ENCODE measurements at places on chromosomes 1 and 21.

GRCh38 chr1:96409087-96409486 lies 312.5 kb upstream of the PTBP2 start:
- DNase-seq = no peak

- no peak for DNase-seq
Measured at GRCh38 chr1:1434824-1435105, 725 bp upstream of the VWA1 start.

- no peak for DNase-seq
Measured at GRCh38 chr1:168755800-168756418, 26.9 kb upstream of the DPT start.

DNA sequence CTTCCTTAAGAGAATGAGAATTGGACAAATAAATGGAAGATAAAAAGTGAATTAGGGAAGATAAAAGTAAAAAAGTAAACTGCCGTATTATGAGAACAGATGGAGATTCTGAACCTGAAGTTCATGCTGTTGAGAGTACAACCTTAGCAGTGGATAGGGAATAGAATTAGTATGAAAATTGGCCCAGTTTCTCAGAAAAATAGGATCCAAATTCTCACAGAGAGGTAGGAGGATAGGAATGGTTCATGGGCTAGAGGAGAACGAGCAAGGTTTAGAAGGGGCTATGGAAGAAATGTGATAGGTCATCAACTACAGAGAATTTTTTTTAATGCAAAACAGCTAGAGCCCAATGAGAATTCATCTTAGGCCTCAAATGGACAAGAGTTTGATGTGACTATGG lies 42.3 kb downstream of the COL24A1 start:
- DNase-seq = no peak

DNA sequence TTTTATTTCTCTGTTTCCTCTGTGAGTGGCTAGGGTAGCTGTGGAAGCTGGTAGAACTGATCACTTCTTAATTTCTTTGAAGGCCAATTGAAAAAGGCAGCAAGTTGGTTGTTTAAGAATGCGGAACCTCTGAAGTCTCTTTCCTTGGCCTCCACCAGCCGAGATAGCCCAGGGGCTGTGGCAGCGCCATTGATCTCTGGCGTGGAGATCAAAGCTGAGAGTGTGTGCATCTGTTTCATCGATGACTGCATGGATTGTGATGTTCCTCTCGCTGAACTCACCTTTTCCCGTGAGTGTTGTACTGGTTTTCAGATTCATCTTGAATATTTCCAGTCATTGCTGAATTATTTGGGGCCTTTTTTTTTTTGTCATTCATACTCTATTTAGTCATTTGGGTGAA lies 97.7 kb downstream of the VPS13D start:
- DNase-seq = no peak

DNA sequence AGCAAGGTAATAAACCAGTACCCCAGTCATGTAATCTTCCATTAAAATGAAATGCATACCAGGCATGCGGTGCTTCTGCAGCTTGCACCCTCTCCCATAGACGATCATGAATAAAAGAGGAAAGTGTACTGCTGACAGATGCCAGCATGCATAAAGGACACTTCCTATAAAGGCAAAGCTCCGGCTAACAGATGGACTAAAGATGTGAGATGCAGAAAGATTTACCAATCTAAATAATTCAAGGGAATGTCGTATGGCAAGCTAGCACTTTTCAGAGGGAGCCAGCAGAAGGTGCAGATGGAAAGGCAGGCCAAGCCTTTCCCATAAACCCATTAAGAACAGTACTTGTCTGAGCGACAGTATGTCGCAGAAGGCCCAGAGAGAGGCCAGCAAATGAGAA lies 542.0 kb downstream of the NUF2 start:
- DNase-seq = no peak

GRCh38 chr1:220483700-220484099 lies 44.2 kb upstream of the MARK1 start:
- DNase-seq = no peak

DNA sequence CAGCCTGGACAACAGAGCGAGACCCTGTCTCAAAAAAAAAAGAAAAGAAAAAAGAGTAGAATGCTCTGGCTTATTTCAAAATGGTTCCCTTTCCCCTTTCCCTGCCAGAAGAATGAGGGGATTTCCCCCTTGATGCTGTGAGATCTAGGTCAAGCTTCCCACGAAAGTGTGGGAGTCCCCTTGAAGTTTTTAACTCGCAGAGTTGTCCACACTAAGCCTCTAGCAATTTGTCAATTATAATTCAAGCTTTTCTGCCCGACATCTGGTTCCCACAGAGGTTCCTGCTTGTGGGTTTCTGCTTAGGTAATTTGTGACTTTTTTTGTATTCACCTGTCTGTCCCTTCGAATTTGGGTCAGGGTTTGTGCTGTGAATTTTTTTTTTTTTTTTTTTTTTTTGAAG lies 62.8 kb downstream of the ZFYVE9 start:
- no peak for DNase-seq

DNA sequence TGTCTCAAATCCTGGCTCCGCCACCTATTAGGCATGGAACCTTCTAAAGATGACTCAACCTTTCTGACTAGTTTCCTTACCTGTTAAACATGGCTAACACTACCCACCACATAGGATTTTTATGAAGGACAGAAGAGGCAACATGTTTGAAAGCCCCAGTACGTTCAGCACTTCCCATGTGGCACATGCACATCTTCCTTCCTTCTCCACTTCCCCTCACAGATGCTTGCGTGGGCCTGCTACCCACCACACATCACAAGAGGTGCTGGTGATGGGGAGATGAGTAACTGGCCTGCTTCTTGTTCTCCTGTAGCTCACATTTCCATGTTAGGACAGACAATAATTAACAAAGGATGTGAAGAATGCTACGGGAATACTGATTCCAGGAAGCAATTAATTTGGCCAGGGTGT lies 7.1 kb downstream of the ZBTB21 start:
- DNase-seq = no peak

- no peak for DNase-seq
Measured at GRCh38 chr1:112092656-112093371, 103.3 kb upstream of the KCND3 start.

GRCh38 chr1:206674745-206675175 lies 9.9 kb upstream of the MAPKAPK2 start:
- DNase-seq = no peak

DNA sequence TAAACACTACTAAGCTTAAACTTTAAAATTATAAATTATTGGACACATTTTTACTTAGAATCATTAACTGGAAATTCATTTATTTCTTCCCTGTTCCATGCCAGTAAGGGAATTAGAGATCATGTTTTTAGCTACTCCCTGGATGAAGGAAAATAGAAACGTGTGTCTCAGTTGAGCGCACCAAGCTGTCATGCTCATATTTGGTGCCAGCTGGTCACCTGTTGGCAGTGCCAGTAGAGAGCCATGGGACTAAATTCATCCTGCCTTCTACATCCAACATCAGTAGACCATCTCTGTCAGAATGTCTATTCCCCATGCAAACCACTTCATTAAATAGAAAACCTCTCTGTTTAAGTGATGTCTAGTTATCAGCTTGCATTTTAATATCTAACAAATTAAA lies 17.4 kb upstream of the SLC22A15 start:
- no peak for DNase-seq

GRCh38 chr1:233238884-233239431 lies 56.6 kb downstream of the PCNX2 start:
- no peak for DNase-seq

DNA sequence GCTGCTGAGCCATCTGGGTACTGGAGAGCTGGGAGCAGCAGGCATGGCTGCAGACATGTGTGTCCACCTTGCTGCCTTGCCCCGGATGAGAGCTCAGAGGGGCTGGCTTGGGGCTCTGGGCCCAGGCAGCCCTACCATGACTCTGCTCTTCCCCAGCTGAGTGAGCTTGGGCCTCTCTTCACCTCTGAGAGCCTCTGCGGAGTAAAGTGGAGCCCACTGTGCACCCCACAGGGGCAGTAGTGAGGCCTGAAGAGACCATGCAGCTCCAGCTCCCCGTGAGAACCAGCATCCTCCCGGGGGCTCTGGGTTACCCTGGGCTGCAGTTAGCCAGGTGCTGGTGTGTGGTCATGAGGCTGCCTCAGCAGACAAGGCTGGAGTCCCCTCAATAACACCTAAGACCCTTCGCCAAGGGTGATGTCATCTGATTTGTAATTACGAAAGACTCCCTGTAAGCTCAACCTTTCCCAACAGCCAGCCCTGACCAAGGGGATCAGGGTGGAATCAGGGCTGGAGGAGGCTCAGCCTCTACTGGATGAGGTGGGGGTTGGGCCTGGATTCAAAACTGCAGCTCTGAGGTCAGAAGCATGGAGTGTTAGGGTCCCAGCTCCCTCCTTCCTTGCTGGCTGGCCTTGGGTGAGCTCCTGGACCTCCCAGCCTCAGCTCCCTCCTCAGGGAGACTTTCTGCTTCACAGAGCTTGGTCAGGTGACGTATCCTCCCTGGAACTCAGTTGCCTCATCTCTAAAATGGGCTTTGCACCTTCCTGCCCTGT lies 308.0 kb downstream of the MATN1 start:
- no peak for DNase-seq

DNA sequence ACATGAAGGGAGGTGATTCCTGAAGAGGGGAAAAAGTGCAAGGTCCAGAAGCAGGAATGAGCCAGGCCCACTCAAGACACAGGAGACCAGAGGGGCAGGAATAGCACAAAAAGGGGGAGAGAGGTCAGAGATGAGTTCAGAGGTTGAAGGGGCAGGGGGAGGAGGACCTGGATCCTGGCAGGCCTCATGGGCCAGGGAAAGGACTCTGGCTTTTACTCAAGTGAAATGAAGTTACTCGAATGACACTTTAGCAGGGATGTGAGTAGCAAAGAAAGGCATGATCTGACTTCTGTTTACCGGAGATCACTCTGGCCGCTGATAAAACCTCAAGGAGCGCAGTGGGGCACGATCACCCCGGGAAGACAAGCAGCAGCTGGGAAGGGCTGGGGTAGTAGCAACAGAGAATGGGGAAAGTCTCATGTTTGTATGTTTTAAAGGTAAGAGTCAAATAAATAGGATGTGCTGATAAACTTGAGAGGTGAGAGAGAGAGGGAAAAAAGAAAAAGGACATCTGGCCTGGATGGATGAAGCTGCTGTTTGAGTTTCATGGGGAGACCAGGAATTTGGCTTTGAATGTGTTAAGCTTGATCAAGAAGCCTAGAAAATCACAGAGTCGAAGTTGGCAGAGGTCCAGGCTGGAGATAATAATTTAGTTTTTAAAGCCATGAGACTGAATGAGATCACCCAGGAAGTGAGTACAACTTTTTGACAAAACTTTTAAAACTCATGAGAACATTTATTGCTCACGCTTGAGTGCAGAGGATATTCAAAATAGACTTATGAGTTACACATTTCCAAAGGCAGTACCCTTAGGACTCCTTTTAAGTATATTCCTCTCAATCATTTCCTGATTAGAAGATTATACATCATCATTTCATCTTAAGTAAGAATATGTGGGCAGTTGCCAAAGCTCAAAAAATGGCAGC lies 156.0 kb downstream of the RERE start:
- DNase-seq = no peak

DNA sequence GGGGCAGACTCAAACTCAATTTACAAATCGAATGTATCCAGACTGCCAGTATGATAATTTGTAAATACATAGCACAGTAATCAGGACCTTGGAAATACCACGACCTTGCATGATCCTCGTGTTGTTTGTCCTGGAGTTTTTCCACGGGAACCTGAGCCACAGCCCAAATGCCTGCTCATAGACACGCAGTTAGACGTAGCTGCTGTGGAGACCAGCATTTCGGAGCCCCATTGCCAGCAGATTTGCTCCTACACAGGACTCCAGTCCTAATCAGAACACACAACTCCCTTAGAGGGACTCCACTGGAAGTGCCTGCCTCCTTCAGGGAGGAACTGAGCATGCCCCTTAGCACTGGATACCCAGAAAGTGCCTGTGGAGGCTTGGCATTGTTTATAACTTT lies 163.2 kb downstream of the GALNT2 start:
- no peak for DNase-seq

GRCh38 chr1:101918277-101918676 lies 78.4 kb downstream of the OLFM3 start:
- no peak for DNase-seq

DNA sequence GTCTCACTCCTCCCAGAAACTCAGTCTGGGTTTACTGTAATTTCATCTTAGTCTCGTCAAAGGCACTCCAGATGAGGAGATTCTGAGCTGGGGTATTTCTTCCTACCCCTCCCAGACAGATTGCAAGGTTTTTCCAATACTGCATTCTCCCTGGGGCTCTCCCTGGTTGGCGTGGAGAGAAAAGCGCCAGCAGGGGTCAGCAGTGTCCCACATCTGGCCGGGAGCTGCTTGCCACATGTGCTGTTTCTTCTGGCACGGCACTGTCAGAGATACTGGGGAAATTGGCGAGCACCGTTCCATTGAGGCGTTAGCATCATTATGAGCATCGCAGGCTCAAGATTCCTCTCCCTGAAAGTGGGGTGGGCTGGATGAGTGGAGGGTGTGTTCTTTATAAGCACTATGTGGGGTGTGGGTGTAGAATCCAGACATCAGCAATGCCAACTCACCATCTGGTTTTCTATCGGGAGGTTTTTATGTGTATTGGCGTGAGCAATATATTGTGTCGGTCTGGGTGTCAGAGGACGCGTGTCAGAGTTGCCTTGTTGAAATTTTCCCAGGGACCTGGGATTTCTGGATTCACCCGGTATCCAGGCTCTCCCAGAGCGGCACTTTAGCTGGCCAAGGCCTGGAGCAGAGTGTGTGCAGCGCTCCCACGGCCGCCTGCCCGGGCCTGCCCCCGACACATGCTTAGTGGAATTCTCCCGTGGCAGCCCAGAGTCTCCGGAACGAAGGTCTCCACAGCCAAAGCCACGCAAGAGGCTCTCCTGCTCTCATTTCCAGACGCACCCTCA lies 8.0 kb upstream of the NAV1 start:
- no peak for DNase-seq

- no peak for DNase-seq
Measured at GRCh38 chr1:90835661-90836344, 118.7 kb upstream of the BARHL2 start.

GRCh38 chr1:199546323-199546722 lies 481.2 kb upstream of the NR5A2 start:
- no peak for DNase-seq

Data from NCI-H1436 treated with DMSO at 0.1 percent for 48 hours (cell line).